ENCODE measurements at places on chromosomes 12 and 14.
A peak's percentile ranks its signal among the peaks of the same experiment; 100 is the strongest.

GRCh38 chr14:100004392-100004791 lies 60.8 kb upstream of the EVL start:
- DNase-seq = no peak

DNA sequence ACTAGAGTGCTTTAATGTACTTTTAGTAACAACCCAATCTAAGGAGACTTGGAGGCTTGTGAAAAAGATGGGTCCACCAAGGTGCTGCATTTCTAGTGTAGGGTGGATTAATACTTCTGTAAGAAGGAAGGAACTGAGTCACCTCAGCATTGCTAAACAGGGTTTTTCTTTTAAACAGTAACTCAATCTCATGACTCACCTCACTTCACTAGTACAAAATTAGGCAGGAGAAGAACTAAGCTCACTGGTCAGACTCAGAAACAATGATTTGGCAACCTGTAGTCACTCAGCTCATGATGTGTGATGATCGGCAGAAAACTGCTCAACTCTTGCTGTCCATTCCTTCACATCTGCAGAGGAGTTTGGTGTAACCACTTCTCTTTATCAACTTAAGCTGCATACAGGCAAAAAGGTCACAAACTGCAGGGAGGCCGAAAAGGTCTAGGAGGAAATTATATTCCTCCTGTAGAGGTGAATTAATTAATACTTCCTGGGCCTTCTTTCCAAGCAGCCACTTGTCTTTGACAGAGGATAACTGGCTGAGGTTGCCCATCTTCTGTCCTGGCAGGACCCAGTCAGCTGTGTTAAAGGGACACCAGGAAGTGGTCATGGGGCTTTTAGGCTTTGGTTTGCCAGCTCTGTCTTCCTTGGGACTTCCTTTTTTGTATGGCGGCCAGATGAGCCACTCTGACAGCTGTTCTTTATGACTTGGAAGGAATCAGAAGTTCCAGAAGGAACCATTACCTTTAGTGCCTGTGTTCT lies 466.9 kb downstream of the FUT8 start:
- DNase-seq = no peak

DNA sequence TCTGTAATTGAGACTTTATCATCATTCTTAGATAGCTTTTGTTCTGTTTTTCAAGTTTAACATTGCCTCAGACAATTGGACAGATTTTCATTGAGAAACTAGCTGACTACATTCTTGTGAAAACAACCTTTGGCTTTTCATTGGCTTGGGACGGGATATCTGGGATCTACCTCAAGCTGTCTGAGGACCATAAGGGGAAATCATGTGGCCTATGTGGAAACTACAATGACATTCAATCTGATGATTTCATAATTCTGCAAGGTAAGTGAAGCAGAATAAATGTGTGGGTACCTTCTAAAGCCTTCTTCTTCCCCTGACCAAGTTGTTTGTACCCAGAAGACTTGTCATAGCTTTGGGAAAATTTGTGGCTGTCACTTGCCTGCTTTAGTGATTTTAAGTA lies 133.5 kb downstream of the OTOGL start:
- DNase-seq = no peak

DNA sequence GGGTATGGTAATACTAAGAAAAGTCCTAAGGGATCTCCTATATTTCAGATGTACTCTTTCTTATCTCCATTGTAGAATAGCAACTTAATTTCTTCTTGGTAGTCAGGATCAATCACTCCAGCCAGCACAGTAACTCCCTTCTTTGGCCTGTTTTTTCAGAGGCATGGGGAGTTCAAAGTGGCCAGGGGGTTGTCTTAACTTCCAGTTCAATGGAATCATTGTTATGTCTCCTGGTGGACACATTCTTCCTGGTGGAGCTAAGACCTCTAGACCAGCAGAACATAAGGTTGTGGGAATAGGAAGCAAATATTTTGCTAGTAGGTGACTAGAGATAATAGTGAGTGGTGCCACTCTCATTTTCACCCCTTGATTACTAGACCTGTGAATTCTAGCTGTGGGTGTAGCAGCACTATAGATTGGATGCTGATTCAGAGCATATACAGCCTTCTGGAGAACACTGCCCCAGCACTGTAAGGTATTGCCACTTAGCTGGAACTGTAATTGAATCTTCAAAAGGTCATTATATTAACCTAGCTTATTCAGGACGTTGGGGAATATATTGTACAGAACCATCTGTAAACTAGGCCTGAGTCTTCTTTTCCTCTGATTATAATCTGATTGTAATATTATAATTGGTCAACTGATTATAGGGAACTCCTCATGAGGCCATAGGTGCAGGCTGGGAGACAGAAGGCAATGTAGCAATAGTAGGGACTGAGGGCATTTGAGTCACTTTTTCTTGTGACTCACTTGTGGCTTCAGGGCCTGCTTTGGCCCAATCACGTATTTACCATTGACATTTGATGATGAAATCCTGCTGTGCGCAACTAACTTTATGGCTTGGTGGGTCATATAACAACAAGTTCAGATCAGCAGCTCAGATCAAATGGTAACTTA lies 60.2 kb upstream of the ATP2B1 start:
- no peak for DNase-seq

GRCh38 chr12:51382173-51382572 lies 9.0 kb downstream of the GALNT6 start:
- peak; percentile 12 for DNase-seq

DNA sequence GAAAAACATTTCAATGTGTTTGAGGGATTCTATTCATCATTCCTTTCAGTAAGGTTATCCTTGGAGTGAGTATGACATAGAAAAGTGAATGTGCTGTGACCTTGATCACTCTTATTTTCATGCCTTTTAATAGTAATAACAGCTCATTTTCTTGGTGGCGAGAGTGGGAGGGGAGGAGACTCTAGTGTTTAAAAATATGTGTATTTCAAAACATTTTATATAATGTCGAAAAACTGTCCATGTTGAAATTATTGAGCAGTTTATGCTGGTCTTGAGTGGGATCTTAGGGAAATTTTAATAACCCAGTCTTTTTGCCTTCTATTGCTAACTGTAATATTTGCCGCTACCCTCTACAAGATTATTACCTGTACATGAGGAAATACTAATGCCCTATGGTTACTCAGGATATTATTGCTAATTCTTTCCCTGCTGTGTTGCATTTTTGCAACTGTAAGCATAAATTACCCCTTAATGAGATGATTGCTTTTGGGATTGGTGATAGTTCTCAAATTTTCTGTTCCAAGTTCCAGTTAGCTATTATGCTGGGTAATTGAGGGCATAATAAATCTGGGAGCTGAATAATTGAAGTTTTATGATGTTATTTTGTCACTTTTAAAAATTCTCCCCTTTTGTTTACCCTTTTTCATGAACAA lies 21.9 kb downstream of the ATF7IP start:
- no peak for DNase-seq

GRCh38 chr14:52977798-52978197 lies 26.9 kb upstream of the FERMT2 start:
- no peak for DNase-seq

DNA sequence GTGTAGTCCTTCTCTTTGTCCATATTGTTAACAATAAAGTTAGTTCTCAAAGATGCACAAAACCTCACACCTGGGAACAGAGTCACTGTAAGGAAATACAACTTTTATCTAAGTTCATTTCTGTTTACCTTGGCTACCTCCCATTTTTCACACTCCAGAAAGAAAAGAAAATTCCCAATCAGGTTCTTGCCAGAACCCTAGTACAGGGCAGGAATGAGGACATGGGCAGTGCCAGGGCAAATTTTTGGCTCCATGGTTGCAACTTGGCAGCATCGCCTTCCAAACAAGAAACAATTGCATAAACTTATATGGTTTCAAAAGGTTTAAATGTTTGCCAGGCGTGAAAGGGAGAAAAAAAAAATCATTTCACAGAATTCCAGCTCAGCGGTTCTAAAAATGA lies 296.3 kb upstream of the PRKD1 start:
- DNase-seq = no peak

DNA sequence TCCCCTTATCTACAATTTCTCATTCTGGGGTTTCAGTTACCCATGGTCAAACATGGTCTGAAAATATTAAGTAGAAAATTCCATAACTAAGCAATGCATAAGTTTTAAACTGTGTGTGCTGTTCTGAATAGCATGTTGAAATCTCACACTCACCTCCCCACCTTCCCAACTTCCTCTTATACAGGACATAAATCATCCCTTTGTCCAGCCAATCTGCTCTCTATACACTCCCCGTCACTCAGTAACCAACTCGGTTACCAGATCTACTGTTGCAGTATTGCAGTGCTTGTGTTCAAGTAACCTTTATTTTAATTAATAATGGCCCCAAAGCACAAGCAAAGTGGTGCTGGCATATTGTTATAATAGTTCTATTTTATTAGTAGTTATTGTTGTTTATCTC lies 420.5 kb downstream of the GXYLT1 start:
- no peak for DNase-seq

DNA sequence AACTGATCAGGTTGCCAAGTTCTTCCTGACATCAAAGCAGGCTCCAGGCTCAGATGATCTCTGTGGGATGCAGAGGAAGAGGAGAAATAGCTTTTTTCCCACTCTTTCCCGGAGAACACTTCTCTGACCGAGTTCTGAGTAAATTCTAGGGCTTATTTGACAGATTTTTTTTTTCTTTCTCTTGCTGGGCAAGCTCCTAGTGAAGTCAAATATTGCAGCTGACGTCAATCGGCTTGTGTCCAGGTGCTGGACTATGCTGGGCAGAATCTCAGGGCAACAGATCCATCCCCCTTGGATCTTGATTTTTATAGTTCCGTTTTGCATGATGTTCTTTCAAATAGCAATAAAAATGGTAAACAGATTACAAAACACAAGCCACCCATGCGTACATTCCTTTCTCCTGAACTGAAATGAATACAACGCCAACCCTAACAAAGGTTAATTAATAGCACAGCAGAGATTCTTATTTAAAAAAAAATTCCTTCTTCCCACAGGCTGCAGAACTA lies 182.2 kb downstream of the NOVA1 start:
- DNase-seq = no peak

GRCh38 chr14:104315169-104315568 lies 176.8 kb downstream of the KIF26A start:
- DNase-seq = peak; percentile 58

DNA sequence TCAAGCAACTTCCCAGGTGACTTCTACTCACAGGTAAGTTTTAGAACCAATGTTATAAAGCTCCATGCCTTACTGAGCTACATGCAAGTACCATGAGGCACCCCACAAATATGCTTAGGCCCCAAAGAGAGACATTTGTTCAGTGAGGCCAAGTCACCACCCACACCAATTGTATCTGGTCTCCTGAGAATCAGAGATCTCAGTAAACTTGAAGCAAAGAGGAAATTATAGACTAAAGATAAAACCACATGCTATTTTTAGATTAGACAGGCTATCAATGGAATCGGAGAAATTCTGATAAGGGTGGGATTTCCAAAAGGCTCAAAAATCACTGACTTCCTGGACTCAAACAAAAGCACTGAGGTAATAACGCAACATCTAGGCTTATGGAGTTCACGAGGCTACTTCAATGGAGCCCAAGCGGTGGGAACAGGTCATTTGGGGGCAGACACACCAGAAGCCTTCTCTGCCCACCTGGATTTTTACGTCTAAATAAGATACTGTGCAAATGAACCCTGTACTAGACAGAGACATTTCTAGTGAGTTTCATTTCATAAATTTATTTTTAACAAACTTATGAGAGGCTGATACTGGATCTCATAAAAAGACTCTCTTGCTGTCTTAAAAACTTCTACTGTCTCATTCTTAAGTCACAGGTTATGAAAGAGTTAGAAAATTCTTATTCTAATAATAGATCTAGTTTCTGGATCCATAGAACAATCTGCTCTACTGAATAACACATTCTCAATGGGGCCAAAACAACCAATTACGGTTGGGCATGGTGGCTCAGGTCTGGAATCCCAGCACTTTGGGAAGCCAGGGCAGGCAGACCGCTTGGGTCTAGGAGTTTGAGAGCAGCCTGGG lies 7.7 kb downstream of the SLC15A4 start:
- no peak for DNase-seq

DNA sequence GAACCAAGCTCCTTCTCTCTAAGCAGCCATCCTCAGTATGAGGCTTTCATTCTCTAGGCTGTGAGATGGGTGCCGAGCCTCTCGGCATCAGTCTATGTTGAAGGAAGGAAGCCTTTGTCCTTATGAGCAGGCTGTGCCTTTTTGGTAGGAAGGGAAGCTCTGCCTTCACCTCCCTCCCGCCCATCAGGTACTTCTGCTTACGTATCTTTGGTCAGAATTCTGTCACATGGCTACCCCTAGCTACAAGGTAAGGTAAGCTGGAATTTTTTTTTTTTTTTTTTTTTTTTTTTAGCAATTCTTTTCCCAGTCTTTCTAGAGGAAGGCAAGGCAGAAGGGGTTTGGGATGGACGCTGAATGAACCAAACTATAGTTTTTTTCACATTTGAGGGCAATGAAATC lies 16.9 kb downstream of the BATF start:
- DNase-seq = no peak

DNA sequence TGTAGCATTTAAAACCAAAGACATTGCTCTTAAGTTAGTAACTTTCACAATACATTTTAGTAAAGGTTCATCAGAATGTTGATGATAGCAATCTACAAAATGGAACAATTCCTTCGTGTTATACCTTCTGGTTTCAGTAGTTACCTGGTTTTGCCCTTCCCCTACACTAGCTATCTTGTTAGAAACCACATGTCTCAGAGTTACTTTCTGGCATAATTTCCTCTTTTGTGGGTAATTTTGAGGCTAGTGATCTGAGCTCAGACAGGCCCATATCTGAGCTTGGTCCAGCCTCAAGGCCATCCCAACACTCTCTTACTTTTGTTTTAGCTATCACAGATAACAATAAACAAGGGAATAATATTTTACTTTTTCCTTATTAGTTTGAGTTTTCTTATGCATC lies 196.9 kb downstream of the KITLG start:
- DNase-seq = no peak

- DNase-seq = no peak
Measured at GRCh38 chr14:73223049-73223448, 14.3 kb upstream of the PAPLN start.

- no peak for DNase-seq
Measured at GRCh38 chr12:43692064-43692463, 66.5 kb downstream of the PUS7L start.

GRCh38 chr12:81300454-81300853 lies 222.6 kb downstream of the ACSS3 start:
- no peak for DNase-seq

GRCh38 chr12:124746649-124747425 lies 116.8 kb downstream of the SCARB1 start:
- DNase-seq = no peak

- DNase-seq = no peak
Measured at GRCh38 chr12:47493801-47494200, 212.0 kb downstream of the RPAP3 start.

GRCh38 chr12:108381787-108382436 lies 42.8 kb upstream of the CMKLR1 start:
- no peak for DNase-seq

- DNase-seq = no peak
Measured at GRCh38 chr12:5489760-5490406, 58.0 kb downstream of the NTF3 start.

DNA sequence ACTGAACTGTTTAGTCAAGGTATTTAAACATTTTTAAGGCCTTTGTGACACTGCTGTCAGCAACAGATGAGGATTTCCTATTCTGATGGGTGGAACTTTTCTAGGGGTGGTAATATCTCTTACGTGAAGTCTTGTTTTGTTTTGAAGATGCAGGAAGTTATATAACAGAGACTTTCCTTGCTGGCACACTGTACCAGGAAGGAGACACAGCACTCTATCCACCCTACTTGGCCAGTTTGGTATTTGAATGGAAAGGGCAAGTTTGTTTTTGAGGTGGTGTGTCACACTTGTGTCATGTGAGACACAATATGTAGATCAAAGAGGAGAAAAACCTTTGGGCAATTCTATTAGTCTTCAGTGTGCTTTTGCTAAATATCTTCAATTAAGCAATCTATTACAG lies 51.6 kb upstream of the SRP54 start:
- no peak for DNase-seq
